Cerebellum (tissue), 4 donors: ENCODE measurements at places on chromosomes 2 and 18. TPM values are rescaled to one million over a fixed set of nuclear protein-coding genes. Genes with fewer than 3 reads are reported as not detected.

GRCh38 chr2:134679745-134680144 is 39.1 kb downstream of the TMEM163 start:
- DNase-seq: no peak

DNA sequence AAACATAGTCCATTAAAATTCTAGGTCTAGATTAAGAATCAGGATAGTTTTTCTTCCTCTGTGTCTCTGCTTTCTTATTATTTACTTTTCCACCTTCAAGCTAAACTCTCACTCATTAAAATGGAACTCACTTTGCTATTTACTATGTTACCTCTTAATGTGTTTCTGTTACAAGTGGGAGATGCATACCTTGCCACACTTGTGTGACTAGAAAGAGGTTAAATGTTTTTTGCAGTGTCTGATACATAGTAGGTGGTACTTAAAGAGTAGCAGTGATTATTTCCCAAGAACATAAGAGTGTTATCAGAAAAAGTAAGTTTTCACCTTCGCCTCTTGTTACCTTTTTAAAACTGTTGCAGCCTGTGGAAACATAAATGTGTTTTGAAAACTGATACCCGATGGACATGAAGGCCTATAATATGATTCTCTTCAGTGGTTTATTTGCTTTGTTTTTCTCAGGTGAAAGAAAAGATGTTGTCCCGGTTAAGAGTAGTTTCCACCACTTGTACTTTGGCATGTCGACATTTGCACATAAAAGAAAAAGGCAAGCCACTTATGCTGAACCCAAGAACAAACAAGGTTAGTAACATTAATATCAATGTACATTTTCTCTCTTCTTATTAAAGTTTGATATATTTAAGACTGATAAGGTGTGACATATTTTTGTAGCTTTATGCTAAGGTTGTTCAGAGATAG is 16.6 kb downstream of the ME2 start:
- no peak for DNase-seq

DNA sequence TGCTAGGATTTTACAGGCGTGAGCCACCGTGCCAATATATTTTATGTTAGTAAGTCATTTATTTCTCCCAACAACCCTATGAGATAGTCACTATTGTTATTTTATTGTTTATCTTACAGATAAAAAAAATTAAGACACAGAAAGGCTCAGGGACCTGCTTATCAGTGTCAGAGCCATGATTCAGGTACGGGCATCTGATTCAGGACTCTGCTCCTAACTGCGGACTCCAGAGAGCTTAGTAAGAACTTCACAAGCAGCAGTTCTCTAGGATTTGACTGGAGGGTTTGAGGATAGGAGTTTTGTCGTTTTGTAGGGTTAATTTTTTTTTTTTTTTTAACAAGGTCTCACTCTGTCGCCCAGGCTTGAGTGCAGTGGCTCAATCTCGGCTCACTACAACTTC is 174.2 kb downstream of the BCL11A start:
- DNase-seq: no peak

DNA sequence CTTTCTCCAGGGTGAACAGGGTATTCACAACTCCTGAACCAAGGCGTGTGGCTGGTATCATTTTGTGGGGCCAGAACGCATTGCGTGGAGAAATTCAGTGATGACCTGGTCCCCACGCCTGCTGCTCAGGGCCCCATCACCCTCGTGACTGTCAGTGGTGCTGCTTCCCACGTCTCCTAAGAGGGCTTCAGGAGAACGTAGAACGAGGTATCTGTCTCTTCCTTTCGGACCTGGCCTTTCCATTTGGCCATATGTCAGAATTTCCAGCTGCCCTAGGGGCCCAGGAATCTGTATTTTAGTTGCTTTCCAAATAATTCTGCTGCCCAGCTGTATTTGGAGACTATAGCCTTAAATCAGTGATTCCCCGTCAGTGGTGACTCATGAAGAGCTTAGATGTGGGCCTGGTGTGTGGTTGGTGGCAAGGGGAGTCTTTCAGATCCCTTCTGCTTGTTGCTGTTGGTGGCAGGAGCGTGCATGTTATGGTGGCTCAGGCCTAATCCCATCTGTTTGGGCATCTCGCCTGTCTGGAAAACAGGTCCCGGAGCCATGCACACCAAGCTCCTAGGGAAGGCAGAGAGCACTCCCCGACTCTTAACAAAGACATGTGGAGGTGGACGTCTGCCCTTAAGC is 56.4 kb downstream of the NPAS2 start:
- DNase-seq: no peak

GRCh38 chr2:37812414-37812813 is 112.7 kb upstream of the RMDN2 start:
- DNase-seq: no peak

DNA sequence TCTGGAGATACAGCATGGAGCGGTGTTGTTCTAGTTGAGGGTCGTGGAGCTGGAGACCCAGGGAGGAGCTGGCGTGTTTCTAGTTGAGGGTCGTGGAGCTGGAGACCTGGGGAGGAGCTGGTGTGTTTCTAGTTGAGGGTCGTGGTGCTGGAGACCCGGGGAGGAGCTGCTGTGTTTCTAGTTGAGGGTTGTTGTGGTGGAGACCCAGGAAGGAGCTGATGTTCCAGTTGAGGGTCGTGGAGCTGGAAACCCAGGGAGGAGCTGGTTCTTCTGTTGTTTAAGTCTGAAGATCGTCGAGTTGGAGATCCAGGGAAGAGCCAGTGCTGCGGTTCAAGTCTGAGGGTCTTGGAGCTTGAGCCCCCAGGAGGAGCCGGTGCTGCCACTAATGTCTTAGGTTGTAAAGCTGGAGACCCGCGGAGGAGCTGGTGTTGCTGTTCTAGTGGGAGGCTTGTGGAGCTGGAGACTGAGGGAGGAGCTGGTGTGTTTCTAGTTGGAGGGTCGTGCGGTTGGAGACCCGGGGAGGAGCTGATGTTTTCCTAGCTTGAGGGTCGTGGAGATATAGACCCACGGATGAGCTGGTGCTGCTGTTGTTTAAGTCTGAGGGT is 155.3 kb downstream of the RTP5 start:
- DNase-seq: no peak

DNA sequence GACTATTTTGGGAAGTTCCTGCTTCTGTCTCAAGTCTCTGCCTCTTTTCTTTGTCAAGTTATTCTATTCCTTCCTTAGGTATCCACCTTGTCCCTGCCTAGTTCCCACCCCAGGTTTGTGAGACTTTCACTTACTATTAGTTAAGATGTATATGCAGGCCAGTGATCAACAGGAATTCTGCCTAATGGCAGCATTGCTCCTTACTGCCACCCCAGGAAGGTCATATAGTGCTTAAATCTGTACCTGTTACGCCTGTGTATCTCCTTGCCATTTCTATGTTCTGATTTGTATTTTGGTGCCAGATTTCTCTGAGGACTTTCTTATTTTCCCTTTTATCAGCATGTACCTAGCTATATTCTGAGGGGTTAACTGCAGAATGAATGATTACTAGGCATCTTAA is 746.0 kb upstream of the TMEFF2 start:
- no peak for DNase-seq

GRCh38 chr2:27379383-27379835 is 1.1 kb downstream of the ZNF513 start:
- DNase-seq: no peak

- DNase-seq: no peak
These were observed 218.0 kb downstream of the LOXHD1 start for GRCh38 chr18:46439037-46439436.

GRCh38 chr2:135320465-135321355 is 210.3 kb downstream of the ZRANB3 start:
- DNase-seq: no peak

GRCh38 chr2:54708584-54709335 is 14.7 kb upstream of the EML6 start:
- DNase-seq: peak; percentile 20

- no peak for DNase-seq
These were observed 117.4 kb downstream of the FMNL2 start for GRCh38 chr2:152452256-152452973.

DNA sequence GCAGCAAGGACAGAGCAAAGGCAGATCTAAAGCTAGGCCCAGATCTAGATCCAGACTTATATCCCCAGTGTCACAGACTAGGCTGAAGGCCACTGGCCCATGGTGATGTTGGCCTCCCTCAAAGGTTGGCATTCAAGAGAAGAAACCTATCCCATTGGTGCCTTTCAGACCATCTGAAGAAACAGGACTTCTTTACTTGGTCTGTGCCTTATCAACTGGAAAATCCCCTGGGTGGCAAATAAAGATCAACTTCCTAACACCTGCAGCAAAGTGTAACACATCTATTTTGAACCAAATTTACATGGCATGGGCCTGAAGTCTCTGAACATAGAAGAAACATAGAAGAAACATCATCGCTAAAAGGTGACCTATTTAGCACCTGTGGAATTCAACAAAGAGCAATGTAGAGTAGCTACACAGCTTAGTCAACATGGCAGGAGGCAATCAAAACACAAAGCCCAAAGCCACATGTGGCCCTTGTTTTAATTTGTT is 35.8 kb downstream of the METTL4 start:
- no peak for DNase-seq

GRCh38 chr2:182117196-182117595 is 131.5 kb downstream of the PPP1R1C start:
- no peak for DNase-seq

DNA sequence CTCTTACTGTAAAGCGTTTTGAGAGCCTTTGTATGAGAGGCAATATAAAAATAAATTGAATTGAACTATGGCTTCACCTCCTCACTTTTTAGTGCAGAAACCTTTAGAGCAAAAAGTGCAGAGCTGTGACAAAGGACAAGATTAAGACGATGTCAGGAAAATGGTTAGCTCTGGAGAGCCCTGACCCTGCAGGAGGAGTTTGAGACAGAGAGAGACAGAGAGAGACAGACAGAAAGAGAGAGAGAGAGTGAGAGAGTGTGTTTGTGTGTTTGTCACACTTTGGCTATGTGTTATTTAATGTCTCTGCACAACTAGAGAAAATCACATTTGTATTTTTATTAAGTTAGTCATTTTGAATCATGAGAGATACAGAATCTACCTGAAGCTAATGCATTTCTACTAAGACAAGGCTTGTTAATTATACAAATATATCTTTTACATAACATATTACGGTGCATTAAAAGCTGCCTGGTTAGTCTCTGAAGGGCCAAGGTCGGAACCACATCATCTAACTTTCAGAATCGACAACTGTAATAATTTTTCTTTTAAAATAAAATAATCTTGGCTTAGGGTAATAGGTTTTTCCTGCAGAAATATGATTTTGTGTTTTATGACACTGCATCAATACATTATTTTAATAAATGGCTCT is 423.5 kb upstream of the ZEB2 start:
- DNase-seq: no peak

- DNase-seq: no peak
These were observed 886.0 kb upstream of the CHAC2 start for GRCh38 chr2:52881606-52882005.

- DNase-seq: no peak
These were observed 27.7 kb downstream of the FHL2 start for GRCh38 chr2:105371156-105371555.

DNA sequence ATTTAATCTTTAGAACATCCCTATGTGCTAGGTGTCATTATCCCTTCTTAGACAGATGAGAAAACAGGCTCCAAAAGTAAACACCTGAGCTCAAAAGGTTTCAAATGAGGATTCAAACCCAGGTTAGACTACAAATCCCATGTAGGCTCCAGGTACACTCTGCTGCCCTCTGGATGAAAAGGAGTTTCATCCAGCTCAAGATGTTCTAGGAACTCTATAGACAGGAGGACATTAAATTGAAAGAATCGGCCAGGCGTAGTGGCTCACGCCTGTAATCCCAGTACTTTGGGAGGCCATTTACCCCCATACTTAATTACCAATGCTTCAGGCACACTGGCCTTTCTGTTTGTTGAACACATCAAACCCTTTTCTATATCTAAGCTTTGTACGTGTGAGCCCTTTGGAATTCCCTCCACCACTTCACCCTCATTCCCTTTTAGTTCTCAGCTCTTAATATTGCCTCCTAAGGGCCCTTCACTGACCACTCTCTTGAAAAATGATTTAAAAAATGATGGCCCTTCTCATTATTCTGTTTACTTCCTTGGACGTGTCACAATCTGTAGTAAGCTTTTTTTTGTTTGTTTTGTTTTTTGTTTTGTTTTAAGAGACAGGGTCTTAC is 10.7 kb downstream of the SLC25A12 start:
- no peak for DNase-seq

DNA sequence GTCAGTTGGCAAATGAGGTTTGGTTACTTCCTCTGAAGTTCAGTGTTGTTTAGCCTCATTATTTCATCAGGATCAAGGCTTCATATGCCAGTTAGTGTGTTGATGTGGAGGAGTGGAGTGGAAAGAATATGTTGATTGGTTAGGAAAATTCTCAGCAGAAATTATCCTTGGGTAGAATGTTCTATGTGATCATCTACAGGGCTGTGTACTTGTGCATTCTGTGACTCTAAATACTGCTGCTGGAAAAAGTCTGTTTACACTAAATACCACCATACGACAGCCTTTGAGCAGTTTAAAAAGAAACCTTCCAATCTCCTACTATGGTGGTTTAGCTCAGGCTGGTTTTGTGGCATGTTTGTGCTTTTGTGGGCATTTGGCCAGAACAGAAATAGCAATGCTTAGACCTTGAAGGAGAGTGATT is 25.8 kb downstream of the CAB39 start:
- peak; percentile 12 for DNase-seq

- no peak for DNase-seq
These were observed 28.7 kb downstream of the MYT1L start for GRCh38 chr2:2302359-2302758.

GRCh38 chr2:26169681-26170414 is 3.0 kb upstream of the GAREM2 start:
- no peak for DNase-seq

DNA sequence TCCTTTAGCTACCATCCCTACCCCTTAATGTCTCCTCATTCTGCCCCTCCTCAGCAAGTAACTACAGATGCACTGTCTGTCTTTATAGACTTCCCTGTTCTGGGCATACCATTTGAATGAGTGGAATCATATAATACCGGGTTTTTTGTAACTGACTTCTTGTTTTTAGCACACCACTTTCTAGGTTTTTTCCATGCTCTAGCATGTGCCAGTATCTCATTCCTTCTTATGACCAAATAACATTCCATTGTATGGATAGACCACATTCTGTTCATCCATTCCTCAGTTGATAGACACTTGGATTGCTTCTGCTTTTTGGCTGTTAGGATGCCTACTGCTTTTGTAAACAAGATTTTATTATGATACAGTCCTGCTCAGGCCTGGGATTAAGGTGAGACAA is 154.7 kb downstream of the TSN start:
- no peak for DNase-seq

The FIGN gene
- total RNA-seq: 22.1 TPM

The PRKAG3 gene
- total RNA-seq: not detected

The FAM124B gene
- total RNA-seq: 5.2 TPM

The CCDC85A gene
- 25.3 TPM for total RNA-seq

The PIEZO2 gene
- 11.0 TPM for total RNA-seq

The GCC2 gene
- total RNA-seq: 41.7 TPM

The MROH2A gene
- not detected for total RNA-seq

The KCNS3 gene
- total RNA-seq: 4.6 TPM

The CGREF1 gene
- total RNA-seq: 22.1 TPM

The SRD5A2 gene
- total RNA-seq: 0.18 TPM

The IFIH1 gene
- total RNA-seq: 2.3 TPM

The AGXT gene
- not detected for total RNA-seq

The TMEM18 gene
- 24.9 TPM for total RNA-seq
